Trophoblast cell (in vitro differentiated cells and primary cell): ENCODE measurements at places on chromosomes 1 and 21.
A peak's percentile ranks its signal among the peaks of the same experiment; 100 is the strongest.

GRCh38 chr1:172775606-172776005, 116.7 kb downstream of the FASLG start:
- no peak for DNase-seq

DNA sequence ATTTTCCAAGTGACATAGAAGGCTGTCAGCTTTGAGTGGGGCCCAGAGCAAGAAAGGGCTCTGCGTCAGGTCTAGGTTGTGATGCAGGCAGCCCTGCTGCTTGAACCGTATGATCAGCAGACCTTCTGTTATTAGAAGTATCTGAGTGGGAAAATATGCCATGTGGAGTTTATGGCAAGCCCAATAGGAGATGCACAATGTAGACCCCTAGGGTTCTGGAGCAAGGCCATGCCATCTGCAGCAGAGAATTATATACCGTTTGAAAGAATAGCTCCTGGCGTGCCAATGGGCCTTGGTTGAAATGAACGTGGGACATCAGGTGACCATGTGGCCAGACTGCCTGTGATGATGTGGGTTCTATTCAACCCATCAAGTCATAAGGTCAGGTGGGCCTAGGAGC, 44.1 kb upstream of the ZBTB18 start:
- DNase-seq = no peak

GRCh38 chr1:57957576-57957975, 533.7 kb upstream of the DAB1 start:
- DNase-seq = no peak

GRCh38 chr1:66331658-66332547, 202.1 kb upstream of the SGIP1 start:
- DNase-seq = peak; percentile 43

DNA sequence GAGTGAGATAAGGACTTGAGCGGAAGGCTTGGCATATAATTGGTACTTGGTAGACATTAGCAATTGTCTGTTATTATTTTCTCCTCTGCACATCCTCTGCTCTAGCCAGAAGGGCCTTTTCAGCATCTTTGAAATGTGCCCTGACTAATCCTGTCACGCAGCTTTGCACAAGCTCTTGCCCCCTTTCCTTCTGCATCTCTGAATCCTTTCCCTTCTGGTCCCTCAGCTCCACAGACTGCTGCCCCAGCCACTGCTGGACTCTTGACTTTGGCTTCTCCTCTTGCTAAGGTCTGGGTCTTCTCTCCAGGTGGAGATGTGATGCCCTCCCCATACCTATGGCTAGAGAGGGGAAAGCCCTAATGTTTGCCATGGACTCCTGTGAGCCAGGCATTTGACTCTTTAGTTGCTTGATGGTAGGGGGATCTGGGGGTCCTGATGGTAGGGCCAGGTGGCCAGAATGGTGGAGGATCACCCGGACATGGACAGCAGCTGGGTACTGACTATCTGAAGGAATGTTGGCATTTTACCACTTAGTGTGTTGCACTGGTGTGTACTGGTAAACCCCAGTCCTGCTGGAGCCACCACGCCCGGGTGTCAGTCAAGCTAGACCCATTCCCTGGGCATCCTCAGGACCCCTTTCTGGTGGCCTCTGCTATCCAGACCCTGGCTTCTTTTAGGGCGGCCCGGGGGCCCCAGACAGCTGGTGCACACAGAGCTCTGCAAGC, 4.4 kb downstream of the HPCA start:
- DNase-seq = no peak

GRCh38 chr1:8687538-8687937, 129.9 kb downstream of the RERE start:
- DNase-seq = no peak

DNA sequence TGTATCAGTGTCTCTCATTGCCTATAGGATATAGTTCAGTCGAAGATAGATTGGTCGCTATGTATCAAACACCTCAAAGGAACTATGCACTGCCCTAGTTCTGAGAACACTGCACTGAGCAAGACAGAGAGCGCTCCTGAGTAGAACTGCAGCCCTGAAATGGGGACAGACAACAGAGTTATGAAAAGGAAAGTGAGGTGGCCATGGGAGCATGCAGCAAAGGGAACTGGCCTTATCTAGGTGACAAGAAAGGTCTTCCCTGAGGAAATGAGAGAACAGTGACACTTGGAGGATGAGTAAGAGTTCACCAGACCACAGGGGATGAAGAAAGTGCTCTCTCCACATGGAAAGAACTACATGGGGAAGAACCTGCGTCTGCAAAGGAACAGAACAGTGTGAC, 7.5 kb upstream of the G0S2 start:
- DNase-seq = no peak

DNA sequence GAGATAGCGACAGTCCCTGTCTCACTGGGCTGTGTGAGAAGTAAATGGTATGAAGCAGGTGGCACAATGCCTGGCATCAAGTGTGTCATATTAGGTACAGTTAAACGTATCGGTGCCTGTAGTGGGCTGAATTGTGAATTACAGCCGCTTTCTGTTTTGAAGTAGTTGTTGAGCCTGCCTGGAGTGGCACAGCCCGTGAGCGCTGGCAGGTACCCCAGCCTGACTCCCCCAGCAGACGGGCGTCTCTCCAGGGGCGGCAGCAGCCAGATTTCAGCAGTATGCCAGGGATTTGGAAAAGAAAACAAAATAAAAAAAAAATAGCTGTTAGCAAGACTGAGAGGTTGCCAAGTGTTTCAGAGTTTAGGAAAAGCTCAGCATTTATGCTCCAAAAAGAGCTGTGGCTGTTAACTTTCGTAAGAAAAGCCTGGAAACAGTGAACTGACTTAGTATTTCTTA, 26.6 kb upstream of the GPR153 start:
- DNase-seq = no peak

DNA sequence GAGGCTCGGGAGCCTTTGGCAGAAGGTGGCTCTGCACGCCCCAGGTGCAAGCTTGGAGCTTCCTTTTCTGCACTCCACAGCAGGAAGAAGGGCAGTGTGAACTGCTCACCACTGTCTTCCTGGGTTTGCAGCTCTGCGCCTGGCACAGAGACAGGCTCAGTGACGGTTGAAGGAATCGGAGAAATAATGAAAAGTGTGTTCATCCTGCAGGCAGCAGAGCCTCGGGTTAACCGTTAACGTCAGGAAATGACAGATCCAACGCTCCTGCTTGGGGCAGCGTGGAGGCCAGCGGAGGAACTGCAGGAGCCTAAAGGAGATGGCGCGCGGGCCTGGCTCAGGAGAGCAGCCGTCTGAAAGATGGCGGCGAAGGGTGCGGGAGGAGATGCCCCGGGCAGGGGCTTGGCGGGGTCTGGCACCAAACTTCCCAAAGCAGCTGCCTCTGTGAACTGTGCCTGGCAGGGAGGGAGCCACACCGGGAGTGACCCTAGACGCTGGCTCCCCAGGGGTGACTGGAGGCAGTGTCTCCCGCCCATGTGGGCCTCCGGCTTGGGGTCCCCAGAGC, 10.9 kb upstream of the SAMD11 start:
- DNase-seq = no peak

DNA sequence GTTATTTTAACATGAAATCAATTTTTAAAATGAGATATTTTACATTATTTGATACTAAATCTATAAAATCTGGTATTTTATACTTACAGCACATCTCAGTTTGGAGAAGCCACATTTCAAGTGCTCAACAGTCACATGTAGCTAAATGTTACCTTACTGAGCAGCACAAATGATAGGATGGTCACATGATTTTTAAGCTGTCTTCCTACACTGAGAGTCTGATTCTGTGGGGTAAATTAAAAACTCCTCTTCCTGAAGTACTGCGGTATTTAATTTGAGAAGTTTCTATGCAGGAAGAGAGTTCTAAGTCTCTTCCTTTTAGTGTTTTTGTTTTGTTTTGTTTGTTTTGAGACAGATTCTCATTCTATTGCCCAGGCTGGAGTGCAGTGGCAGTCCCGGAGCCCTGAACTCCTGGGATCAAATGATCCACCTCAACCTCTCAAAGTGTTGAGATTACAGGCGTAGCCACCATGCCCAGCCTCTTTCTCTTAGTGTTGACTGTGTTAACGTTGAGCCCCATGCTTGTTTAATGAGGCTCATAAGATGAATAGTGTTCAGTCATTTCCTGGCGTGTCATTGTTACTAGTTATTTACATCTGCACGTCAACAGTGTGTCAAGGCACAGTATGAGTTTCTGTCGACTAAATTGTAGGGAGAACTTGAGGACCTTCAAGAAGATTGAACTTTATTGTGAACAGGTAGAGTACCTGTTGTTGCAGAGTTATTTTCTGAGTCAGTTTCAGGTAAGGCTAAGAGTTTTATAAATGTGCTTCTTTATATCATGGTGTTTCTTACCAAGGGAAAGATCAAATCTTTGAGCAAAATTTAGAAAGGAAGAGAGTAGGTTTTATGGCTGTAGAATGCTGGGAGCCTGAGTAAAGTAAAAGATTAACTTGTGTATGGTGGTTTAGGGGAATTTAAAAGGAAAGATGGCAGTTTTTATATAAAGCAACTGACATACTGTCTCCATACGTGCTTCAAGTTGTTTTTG, 3.3 kb downstream of the CNST start:
- no peak for DNase-seq
